RWPE2 (cell line): ENCODE measurements at places on chromosomes 6 and 20.

GRCh38 chr6:74133073-74133472, 437.1 kb downstream of the CD109 start:
- no peak overlapping the region for H3K27ac ChIP-seq
- no peaks in the 10 kb centered on the region for H3K4me1 ChIP-seq
- no peak for DNase-seq
- H3K27me3 ChIP-seq, result peaks cover 12% of the 10 kb centered on the region
- H3K4me3 ChIP-seq, result no peak overlapping the region

DNA sequence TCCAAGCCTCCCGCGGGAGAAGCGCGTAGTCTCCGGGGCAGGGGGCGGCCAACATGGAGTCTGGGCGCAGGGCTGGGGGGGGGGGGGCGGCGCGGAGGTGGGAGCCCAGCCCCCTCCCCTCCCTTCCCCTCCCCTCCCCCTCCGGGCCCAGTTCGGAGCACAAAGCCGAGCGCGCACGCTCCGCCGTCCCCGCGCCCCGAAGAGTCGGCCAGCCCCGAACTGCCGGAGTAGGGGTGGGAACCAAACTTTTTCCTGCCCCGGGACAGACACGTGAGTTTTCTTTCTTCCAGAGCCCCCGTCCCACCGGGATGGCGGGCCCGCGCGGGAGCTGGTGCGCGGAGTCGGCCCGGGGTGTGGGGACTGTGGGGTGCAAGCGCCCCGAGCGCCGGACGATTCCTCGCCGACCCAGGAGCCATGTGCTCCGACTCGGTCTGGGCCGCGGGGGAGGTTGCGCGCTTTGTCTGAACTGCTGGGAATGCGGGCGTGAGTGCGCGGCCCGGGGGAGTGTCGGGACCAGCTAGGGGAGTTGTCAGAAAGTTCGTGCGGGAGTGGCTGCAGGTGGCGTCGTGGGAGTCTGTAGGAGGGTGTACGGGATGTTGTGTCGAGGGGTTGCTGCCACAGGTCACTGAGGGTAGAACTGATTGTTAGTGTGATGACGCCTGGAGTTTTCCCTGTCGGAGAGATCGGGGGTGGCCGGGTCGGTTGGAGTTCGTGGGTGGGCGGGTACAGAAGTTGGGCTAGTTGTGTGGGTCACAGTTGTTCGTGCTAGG, 1.2 kb downstream of the TGIF2 start:
- H3K27ac ChIP-seq, result peak overlapping the region; percentile 58
- H3K27me3 ChIP-seq, result no peaks in the 10 kb centered on the region
- peak overlapping the region; percentile 88 for H3K4me3 ChIP-seq
- DNase-seq, result peak; percentile 93
- peaks cover 12% of the 10 kb centered on the region for H3K36me3 ChIP-seq
- H3K4me1 ChIP-seq, result peaks cover 7% of the 10 kb centered on the region

DNA sequence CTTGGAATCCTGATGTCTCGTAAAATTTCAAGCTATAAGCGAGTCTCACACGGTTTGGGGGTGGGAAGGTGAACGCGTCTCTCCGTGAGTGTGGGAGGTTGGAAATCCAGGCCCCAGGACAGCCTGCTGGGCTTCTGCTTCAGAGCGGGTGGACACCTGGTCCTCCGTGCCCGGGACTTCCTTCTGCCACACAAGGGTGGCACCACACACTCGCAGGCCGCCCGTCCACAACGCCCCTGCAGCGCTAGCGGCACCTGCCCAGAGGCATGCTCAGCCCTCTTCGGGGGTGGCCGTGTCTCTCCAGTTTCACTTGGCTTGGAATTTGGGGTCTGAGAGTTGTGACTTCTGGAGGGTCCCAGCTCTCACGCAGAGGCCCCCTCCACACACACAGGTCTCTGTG, 151.9 kb downstream of the PHACTR3 start:
- H3K27ac ChIP-seq, result no peak overlapping the region
- peak; percentile 86 for DNase-seq
- H3K36me3 ChIP-seq, result no peaks in the 10 kb centered on the region
- peaks cover 95% of the 10 kb centered on the region for H3K27me3 ChIP-seq
- H3K4me3 ChIP-seq, result no peak overlapping the region

DNA sequence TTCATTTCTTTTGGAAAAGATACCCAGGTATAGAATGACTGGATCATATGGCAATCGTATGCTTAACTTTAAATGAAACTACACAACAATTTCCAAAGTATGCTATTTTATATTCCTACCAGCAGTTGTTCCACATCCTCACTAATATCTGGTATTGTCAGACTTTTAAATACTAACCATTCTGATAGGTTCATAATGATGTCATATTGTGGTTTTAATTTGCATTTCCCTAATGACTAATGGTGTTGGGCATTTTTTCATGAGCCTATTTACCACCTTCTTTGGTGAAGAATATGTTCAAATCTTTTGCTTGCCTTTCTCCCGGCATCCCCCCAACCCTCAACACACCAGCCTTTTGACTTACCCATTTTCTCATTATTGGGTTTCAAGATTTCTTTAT, 96.2 kb upstream of the HMGN3 start:
- H3K4me1 ChIP-seq, result peaks cover 4% of the 10 kb centered on the region
- H3K36me3 ChIP-seq, result no peaks in the 10 kb centered on the region
- no peak overlapping the region for H3K4me3 ChIP-seq
- no peaks in the 10 kb centered on the region for H3K27me3 ChIP-seq
- DNase-seq, result no peak
- no peak overlapping the region for H3K27ac ChIP-seq

- no peak overlapping the region for H3K4me3 ChIP-seq
- H3K4me1 ChIP-seq, result peaks cover 25% of the 10 kb centered on the region
Observed at GRCh38 chr6:3385660-3386151, 71.1 kb downstream of the SLC22A23 start.

DNA sequence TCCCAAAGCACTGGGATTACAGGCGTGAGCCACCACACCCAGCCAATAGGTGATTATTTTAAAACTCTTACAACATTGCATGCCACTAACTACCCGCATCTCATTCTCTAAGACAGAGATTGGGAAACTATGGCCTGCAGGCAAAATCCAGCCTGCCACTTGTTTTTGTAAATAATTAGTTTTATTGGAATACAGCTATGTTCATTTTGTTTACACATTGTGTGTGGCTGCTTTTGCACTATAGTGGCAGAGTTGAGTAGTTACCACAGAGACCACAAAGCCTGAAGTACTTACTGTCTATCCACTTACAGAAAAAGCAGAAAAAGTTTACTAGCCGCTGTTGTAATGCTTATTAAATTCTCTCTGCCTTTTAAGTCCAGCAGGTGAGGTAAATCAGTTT, 16.4 kb upstream of the PKIG start:
- peaks cover 8% of the 10 kb centered on the region for H3K4me1 ChIP-seq
- no peak for DNase-seq
- no peaks in the 10 kb centered on the region for H3K27me3 ChIP-seq
- H3K36me3 ChIP-seq, result no peaks in the 10 kb centered on the region

GRCh38 chr6:135906542-135906941, 55.0 kb downstream of the PDE7B start:
- H3K27ac ChIP-seq, result peak overlapping the region; percentile 33
- H3K4me3 ChIP-seq, result no peak overlapping the region
- DNase-seq, result no peak
- peaks cover 36% of the 10 kb centered on the region for H3K4me1 ChIP-seq
- no peaks in the 10 kb centered on the region for H3K27me3 ChIP-seq

- no peak overlapping the region for H3K27ac ChIP-seq
- DNase-seq, result no peak
- no peak overlapping the region for H3K4me3 ChIP-seq
- H3K36me3 ChIP-seq, result no peaks in the 10 kb centered on the region
- H3K4me1 ChIP-seq, result peaks cover 28% of the 10 kb centered on the region
- H3K27me3 ChIP-seq, result no peaks in the 10 kb centered on the region
Observed at GRCh38 chr6:6816716-6817115, 228.2 kb downstream of the LY86 start.

DNA sequence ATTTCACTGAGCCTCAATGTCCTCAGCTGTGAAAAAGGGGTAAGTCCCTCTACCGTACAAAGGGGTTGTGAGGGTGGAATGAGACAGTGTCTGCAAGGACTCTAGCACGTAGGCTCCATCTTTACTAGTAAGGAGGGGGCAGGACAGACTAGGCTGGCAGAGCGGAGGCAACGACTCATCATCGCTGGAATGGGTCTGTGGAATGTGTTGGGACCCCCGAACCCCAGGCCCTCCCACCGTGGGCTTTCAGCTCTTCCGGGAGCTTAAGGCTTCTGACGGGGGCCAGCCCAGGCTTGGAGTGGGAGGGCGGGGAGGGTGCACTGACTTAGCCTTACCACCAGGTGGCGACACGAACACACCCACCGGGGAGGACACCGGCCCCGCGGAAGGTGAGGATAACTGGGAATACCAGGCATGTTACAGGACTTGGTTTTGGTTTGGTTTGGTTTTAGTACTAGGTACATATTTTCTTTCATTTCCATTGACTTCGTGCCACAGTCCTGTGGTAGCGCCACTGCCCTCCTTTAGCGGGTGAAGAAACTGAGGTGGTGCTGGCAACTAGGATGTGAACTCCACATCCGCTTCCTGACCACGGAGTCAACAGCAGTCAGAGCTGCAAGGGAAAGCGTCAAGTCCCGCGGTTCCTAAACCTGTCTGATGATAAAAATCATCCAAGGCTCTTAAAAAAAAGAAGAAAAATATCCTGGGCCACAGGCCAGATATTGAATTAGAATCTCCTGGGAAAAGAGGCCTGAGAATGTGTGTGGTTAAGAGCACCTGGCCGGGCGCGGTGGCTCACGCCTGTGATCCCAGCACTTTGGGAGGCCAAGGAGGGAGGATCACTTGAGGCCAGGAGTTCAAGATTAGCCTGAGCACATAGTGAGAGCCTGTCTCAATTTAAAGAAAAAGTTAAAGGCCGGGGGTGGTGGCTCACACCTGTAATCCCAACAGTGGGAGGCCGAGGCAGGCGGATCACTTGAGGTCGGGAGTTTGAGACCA, 10.3 kb upstream of the TULP1 start:
- H3K4me3 ChIP-seq, result no peak overlapping the region
- no peaks in the 10 kb centered on the region for H3K27me3 ChIP-seq
- no peak overlapping the region for H3K27ac ChIP-seq
- peak; percentile 73 for DNase-seq

DNA sequence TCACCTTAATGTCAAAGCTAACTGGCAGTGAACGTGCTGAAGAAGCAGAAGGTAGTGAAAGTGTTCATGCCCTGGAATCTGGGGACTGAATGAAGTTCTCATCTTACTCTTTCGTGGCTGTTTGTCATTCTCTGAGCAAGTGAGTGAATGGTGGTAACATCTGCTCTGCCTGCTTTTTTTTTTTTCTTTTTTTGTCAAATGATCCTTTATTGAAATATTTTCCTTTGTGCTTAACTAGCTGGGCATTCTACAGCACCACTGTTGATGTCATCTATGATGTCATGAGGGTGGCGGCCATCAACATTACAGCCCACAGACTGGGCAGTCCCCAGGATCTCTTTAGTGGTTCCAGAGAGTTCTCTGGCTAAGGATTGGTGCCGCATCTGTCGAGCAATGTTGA, 65.2 kb downstream of the RIN2 start:
- no peak overlapping the region for H3K4me3 ChIP-seq
- H3K36me3 ChIP-seq, result no peaks in the 10 kb centered on the region
- peaks cover 5% of the 10 kb centered on the region for H3K4me1 ChIP-seq
- no peak overlapping the region for H3K27ac ChIP-seq
- no peaks in the 10 kb centered on the region for H3K27me3 ChIP-seq

DNA sequence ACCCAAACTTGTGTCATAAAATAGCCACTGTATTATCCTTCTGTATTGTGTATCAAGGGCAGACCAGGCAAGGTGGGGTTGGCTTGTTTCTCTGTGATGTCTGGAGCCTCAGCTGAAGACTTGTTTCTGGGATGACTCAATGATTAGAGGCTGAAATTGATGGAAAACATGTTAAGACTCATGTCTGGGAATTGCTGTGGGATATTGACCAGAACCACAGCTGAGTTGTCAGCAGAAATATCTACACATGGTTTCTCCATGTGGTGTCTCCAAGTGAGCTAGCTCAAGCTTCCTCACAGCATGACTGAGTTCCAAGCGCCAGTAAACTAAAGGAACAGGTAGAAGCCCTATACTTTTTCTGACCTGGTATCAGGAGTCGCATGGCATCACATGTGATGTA, 128.5 kb upstream of the SYNDIG1 start:
- H3K36me3 ChIP-seq, result no peaks in the 10 kb centered on the region
- H3K27me3 ChIP-seq, result no peaks in the 10 kb centered on the region
- no peak overlapping the region for H3K4me3 ChIP-seq

DNA sequence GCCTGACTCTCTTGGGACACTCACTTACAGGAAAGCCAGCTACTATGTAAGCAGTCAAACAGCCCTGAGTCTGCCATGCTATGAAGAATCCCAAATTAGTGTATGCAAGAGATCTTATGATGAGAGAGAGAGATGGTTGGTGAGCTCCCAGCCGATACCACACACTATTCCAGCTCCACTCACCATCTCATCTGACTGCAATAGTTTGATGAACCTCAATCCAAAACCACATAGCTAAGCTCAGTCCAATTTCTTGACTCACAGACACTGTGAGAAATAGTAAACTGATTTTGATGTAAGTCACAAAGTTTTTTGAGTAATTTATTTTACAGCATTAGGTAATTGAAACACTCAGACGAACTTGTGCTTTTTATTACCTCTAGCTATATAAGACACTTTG, 441.4 kb downstream of the COL12A1 start:
- H3K36me3 ChIP-seq, result no peaks in the 10 kb centered on the region
- no peak for DNase-seq
- H3K27ac ChIP-seq, result no peak overlapping the region
- H3K4me3 ChIP-seq, result no peak overlapping the region

- H3K27me3 ChIP-seq, result no peaks in the 10 kb centered on the region
- H3K4me1 ChIP-seq, result no peaks in the 10 kb centered on the region
- no peak overlapping the region for H3K4me3 ChIP-seq
- no peak for DNase-seq
- no peak overlapping the region for H3K27ac ChIP-seq
Observed at GRCh38 chr6:142771162-142771561, 173.8 kb downstream of the HIVEP2 start.

DNA sequence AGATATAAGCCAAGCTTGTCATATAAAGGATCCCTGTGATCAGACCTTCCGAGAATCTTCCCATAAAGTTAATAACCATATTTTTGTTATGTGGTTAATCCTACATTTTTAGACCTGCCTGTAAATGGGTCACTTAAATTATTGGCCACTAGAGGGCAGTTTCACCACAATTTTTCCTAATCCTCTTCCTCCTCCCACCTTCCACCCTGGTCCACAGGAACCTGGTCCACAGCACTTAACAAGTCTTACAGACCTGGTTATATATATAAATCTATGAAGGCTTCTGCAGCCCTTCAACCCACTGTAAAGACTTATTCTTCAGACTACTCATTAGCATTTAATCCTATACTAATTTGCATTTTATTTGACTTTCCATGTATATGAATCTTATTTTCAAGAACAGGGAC, 28.3 kb downstream of the MRS2 start:
- no peak for DNase-seq
- H3K4me3 ChIP-seq, result no peak overlapping the region
- H3K27ac ChIP-seq, result no peak overlapping the region
- H3K27me3 ChIP-seq, result no peaks in the 10 kb centered on the region

DNA sequence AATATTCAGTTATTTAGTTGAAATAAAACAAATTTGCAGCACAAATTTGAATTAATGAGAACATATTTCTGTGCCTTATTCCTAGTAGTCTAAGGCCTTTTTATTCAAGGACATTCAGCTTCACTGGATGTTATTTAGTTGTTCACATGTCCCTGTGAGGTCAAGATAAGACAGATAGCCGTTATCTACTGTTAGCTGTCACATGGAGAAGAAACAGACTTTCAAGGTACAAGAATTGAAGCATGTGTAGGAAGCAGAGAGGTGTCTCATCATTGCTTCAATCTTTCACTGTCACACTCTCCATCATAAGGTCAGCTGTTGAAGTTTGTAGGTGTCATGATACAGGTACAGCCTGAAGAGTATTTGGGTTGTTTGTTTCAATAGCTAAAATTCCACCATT, 112.9 kb upstream of the JAG1 start:
- H3K4me3 ChIP-seq, result no peak overlapping the region
- no peak for DNase-seq
- no peaks in the 10 kb centered on the region for H3K36me3 ChIP-seq
- no peaks in the 10 kb centered on the region for H3K27me3 ChIP-seq
